Astrocyte (in vitro differentiated cells and primary cell): ENCODE measurements at places on chromosomes 13 and 19. TPM values are rescaled to one million over a fixed set of nuclear protein-coding genes. Genes with fewer than 3 reads are reported as not detected.

The KIR3DL1 gene
- total RNA-seq, result not detected in 2 replicates

The SNRPA gene
- total RNA-seq, result 60.0 and 67.0 TPM in 2 replicates

The CCDC70 gene
- total RNA-seq, result not detected in 2 replicates

The ZNF506 gene
- total RNA-seq, result 12.3 and 12.9 TPM in 2 replicates

The DNAAF3 gene
- total RNA-seq, result 1.3 and 1.8 TPM in 2 replicates
